NCI-H1092 treated with DMSO at 0.1 percent for 48 hours (cell line): ENCODE measurements at places on chromosomes 1 and 21.

DNA sequence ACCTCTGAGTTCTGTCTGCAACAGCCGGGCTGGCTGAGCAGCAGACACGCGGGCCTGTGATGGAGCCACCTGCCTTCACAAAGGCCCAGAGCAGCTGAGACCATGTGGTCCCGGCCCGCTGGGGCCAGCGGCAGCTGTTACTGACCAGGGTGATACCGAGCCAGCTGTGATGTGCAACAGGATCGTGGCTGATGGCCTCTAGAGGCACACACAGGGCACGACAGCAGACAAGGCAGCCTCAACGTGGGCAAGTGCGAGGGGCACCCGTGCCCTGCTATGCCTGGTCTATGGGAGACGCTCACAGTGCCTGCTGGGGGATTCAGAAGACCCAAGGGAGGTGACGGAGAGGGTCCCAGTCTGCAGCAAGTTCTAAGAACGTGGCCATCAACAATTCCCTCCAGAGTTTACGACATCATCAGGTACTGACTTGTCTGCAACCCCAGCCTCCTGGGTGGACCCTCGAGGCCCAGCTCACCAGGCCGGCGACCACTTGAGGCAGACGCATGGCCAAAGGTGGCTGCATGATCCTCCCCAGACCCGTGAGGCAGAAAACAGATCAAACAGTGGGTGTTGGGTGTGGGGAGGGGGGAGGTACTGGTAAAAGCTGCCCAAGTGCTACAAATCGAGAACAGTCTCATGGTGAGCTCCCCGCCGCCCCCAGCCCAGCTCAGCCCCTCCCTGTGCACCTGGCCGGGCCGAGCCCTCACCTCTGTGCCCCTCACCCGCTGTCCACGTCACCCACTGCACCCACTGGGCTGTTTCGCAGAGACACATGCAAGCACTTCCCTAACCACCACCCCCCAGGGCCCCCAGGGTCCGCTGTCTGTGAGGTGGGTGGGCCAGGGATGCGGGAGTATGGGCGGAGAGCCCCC lies 6.0 kb downstream of the POFUT2 start:
- no peak for DNase-seq

- no peak for DNase-seq
Observed at GRCh38 chr1:111204983-111205713, 4.7 kb upstream of the DENND2D start.

- DNase-seq: no peak
Observed at GRCh38 chr21:15197696-15198095, 132.9 kb upstream of the NRIP1 start.

- DNase-seq: no peak
Observed at GRCh38 chr1:150076066-150076465, 8.5 kb downstream of the VPS45 start.

DNA sequence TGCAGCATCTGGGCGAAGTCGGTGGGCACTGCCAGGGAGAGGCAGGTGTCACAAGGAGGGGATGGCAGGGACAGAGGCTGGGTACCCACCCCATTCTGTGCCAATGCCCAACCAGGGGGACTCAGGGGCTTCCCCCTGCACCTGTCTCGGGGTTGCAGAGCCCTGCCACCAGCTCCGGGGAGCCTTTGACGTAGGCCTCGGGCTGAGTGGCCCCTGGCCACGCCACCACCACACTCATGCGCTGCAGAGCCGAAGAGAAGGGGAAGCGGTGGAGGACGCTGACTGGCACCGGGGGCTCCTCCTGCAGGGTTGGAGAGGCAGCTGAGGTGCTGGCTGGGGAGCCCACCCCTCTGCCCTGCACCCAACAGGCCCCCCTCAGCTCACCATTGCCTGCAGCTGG lies 11.7 kb upstream of the MFAP2 start:
- DNase-seq: no peak

- DNase-seq: no peak
Observed at GRCh38 chr1:29240400-29240837, 4.1 kb downstream of the PTPRU start.

- DNase-seq: no peak
Observed at GRCh38 chr1:188420177-188420576, 1591.4 kb downstream of the PLA2G4A start.

GRCh38 chr1:42921769-42922168 lies 36.9 kb downstream of the SLC2A1 start:
- DNase-seq: no peak

DNA sequence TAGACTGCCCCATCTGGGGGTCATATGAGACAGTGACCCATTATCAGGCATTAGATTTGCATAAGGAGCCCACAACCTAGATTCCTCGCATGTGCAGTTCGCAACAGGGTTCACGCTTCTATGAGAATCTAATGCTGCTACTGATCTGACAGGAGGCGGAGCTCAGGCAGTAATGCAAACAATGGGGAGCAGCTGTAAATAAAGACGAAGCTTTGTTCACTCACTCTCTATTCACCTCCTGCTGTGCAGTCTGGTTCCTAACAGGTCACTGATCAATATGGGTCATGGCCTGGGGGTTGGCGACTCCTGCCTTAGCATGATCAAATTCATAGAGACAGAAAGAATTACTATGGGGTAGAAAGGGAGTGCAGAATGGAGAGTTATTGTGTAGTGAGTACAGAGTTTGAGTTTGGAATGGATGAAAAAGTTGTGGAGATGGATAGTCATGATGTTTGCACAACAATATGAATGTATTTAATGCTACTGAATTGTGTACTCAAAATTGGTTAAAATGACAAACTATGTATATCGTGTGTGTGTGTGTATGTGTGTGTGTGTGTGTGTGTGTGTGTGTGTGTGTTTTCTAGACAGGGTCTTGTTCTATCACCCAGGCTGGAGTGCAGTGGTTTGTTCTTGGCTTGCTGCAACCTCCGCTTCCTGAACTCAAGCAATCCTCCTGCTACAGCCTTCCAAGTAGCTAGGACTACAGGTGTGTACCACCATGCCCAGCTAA lies 42.2 kb downstream of the BTF3L4 start:
- DNase-seq: no peak

GRCh38 chr1:219123036-219123435 lies 50.6 kb upstream of the LYPLAL1 start:
- DNase-seq: no peak

DNA sequence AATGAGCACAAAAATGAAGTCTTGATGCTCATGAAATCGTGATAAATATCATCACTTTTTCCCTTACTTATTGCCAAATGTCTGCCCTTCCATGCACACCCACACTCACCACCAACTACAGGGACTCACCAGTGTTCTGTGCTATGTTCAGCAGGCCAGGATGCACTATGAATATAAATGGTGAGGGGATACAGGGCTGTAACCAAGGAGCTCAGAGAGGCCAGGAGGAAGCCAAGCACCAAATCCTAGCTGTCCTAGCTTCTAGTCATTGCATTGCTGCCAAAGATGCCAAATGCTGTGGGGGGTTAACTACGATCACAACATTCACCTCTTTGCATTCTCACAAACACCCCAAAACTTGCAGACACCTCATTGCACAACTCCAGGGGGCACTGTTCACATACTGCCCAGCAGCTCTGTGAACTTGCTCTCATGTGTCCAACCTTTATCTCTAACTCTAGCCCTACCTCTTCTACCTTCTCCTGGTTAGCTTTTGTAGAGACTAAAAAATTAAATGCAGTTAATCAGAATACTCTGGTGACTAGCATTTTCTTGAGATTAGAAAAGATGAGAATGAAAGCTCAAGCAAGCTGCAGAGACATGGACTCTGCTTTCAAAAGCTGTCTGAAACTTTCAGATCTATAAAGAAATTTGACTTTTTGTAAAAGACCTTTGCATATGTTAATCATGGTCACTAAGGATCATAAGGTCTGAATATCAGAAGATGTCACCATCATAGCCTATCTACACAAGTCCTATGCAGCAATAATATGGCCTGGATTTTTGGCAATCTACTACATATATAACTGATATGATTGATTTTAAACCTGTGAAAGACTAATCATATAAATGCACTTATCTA lies 13.9 kb upstream of the KIF14 start:
- DNase-seq: no peak

GRCh38 chr1:114318961-114319360 lies 165.3 kb upstream of the SYT6 start:
- DNase-seq: no peak

DNA sequence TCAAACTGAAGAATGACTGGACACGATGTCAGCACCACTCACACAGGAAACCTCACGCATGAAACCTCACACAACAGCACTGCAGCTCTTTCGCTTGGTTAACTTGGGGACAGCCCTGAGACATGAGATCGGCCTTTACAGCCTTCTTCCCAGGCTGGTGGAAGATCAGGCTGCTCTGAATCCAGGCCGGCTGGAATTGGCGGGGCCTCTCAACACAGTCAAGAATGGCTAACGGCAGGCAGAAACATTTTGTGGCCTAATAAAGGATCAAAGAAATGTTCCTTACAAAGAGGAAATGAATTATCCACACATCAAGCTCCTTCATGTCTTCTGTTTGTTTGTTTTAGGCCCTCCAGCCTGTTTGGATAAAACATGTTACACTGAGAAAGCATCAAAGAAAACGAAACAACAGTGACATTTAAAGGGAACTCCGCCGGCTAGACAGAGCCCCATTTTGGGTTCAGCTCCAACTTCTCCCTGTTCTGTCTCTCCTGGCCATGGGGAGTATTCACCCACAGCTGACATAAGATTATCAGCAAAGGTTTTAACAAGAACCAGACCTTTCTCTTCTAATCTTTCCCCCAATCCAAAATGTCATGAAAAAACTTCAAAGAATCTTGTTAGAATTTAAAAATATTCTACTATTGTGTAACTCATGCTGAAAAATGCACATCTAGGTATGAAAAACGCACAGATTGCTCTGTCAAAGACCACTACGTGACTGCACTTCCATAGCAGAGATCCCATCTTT lies 131.2 kb downstream of the SLC45A1 start:
- no peak for DNase-seq

DNA sequence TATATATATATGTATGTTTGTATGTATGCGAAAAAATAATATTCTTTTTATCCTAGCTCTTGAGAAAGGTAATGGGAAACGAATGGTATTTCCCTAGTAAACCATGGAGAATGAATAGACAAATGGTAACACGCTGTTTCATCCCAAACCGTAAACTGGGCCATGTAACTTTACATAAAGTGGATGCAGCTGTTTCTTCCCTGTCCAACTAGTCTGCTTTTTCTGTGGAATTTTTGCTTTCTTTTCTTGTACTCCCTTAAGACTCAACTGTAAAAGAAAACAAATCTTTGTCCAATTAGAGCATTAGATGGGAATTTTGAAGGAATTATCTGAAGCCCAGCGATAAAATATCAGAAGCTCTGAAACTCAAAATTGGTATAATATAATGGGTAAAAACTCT lies 198.1 kb downstream of the NFIA start:
- no peak for DNase-seq

- peak; percentile 5 for DNase-seq
Observed at GRCh38 chr1:42737257-42737656, 2.8 kb downstream of the CLDN19 start.

- DNase-seq: no peak
Observed at GRCh38 chr1:246773213-246773641, 49.0 kb downstream of the SCCPDH start.

- no peak for DNase-seq
Observed at GRCh38 chr1:211320980-211321379, 5.7 kb upstream of the TRAF5 start.

- no peak for DNase-seq
Observed at GRCh38 chr1:166165661-166166328, 1.0 kb downstream of the FAM78B start.

GRCh38 chr21:25370311-25370744 lies 237.0 kb downstream of the MRPL39 start:
- no peak for DNase-seq
